ENCODE measurements at places on chromosomes 1 and 21.

GRCh38 chr1:226029568-226030225, 30.6 kb upstream of the SDE2 start:
- H3K4me3 ChIP-seq, result no peak overlapping the region
- no peak overlapping the region for H3K27ac ChIP-seq
- no peaks in the 10 kb centered on the region for H3K27me3 ChIP-seq
- peak; percentile 32 for DNase-seq
- peaks cover 10% of the 10 kb centered on the region for H3K4me1 ChIP-seq

DNA sequence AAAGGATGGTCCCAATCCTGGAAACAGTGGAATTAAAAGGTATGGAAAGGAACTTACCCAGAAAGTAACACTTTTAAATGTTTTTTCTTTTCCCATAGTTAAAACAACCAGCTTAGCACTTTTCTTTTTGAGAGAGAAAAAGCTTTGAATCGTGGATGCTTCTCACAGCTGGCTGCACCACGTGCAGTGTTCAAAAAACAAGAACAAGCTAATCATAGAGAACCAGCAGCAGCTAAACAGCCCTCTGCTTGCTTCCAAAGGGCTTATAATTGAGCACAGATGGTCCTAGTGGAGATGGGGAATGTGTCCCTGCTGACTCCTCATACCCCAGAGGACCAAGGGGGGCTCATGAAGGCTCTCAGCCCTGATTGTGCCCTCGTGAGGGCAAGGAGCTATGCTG, 26.4 kb downstream of the UTP25 start:
- DNase-seq, result no peak
- H3K27me3 ChIP-seq, result no peaks in the 10 kb centered on the region
- H3K27ac ChIP-seq, result no peak overlapping the region
- no peak overlapping the region for H3K4me3 ChIP-seq
- no peaks in the 10 kb centered on the region for H3K36me3 ChIP-seq
- H3K4me1 ChIP-seq, result no peaks in the 10 kb centered on the region

DNA sequence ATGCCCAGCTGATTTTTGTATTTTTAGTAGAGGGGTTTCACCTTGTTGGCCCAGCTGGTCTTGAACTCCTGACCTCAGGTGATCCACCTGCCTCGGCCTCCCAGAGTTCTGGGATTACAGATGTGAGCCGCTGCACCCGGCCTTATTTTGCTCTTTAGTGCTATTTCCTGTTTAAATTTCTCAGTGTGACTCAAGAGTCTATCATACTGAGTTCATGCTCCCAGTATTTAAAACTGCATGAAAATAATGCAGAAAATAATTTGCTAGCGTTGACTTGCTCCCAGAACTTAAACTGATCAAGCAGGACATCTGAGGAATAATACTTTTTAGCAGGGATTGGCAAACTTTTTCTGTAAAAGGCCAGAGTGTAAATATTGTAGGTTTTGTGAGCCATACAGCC, 86.4 kb upstream of the C1orf21 start:
- no peaks in the 10 kb centered on the region for H3K27me3 ChIP-seq
- H3K4me1 ChIP-seq, result peaks cover 35% of the 10 kb centered on the region
- H3K36me3 ChIP-seq, result no peaks in the 10 kb centered on the region
- DNase-seq, result no peak
- no peak overlapping the region for H3K27ac ChIP-seq
- no peak overlapping the region for H3K4me3 ChIP-seq

DNA sequence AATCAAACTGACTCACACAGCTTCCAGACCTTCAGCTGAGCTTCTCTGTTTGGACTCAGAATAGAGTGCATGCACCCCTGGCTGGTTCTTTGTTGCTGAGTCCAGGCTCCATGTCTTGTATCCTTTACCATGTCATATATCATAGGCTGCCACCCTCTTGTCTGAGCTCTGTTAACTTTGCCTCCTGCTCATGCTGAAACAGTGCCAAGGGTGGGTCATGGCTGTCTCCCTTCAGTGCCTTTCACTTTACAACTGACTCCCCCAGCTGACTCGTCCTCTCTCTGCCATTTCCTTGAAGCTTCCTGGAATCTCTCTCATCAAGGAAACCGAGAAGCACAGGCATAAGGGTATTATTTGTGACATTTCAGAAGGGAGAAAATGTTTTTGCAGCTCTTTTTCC, 885.3 kb downstream of the TTLL7 start:
- H3K4me1 ChIP-seq, result no peaks in the 10 kb centered on the region
- H3K4me3 ChIP-seq, result no peak overlapping the region
- no peak for DNase-seq
- H3K36me3 ChIP-seq, result no peaks in the 10 kb centered on the region
- H3K27me3 ChIP-seq, result no peaks in the 10 kb centered on the region

DNA sequence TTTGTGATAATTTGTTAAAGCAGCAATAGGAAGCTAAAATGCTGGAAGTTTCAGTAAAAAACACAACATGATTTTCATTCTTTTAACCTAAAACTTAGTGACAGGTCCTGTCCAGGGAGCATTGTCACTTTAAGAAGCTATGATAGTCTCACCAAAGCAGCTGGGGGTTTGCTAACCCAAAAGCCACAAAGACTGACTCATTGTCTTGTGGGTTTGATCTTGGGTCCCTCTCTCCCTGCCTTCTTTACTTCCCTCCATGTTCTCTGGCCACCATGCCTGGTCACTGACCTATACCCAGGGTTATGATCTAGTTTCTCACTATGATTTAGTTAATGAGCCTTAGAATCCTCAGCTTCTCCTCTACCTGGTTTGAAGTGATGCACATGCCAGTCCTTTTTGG, 213.5 kb upstream of the PTGFR start:
- no peak overlapping the region for H3K4me3 ChIP-seq
- DNase-seq, result no peak
- no peak overlapping the region for H3K27ac ChIP-seq
- no peaks in the 10 kb centered on the region for H3K4me1 ChIP-seq

- no peaks in the 10 kb centered on the region for H3K36me3 ChIP-seq
- H3K4me1 ChIP-seq, result no peaks in the 10 kb centered on the region
- no peak overlapping the region for H3K27ac ChIP-seq
- no peaks in the 10 kb centered on the region for H3K27me3 ChIP-seq
- H3K4me3 ChIP-seq, result no peak overlapping the region
These were observed 72.1 kb downstream of the PEX14 start for GRCh38 chr1:10546896-10547295.

- no peak for DNase-seq
- no peak overlapping the region for H3K27ac ChIP-seq
- no peaks in the 10 kb centered on the region for H3K4me1 ChIP-seq
- H3K36me3 ChIP-seq, result no peaks in the 10 kb centered on the region
These were observed 6.3 kb upstream of the CAMSAP2 start for GRCh38 chr1:200732438-200732837.

- no peaks in the 10 kb centered on the region for H3K4me1 ChIP-seq
- no peak overlapping the region for H3K4me3 ChIP-seq
- no peaks in the 10 kb centered on the region for H3K36me3 ChIP-seq
- H3K27ac ChIP-seq, result no peak overlapping the region
- DNase-seq, result no peak
- no peaks in the 10 kb centered on the region for H3K27me3 ChIP-seq
These were observed 497.0 kb downstream of the RWDD3 start for GRCh38 chr1:95730986-95731385.

DNA sequence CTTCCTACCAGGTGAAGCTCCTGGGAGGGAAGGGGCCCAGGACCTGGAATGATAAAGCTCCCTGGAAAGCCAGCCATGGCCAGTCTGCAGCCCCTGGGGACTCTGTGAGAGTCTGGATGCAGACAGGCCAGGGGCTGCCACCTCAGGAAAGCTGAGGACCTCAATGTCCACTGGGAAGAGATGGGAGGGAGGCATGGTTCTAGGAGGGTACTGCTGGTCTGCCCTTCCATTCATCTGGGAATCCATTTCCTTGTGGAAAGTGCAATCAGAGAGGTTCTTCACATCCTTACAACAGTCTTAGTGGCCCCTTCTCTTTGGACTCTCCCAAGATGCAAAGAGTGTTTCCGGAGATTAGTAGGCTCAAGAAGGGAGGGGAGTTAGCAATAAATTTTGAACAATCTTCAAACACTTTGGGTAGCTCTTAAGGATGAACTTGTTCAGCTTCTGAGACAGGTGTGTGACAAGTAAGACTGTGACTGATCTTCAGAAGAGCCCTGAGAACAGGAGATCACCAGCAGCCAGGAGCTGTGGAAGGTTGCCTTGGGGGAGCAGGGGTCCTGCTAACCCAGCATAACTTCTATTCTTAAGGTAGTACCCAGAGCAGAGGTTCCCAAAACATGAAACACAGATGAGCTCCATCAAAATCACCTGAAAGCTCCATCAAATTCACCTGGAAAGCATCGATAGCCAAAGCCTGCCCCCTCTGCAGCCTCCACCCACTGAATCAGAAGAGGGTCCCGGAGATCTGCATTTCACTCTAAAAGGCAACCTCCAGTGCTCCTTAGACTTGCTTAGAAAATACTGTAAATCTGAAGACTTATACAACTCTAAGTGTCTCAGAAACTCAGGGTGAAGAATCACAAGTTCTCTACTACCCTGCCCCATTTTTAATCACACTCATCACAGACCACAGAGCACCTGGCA, 616 bp upstream of the LAX1 start:
- peaks cover 7% of the 10 kb centered on the region for H3K4me1 ChIP-seq
- no peak overlapping the region for H3K4me3 ChIP-seq
- H3K36me3 ChIP-seq, result no peaks in the 10 kb centered on the region
- H3K27ac ChIP-seq, result no peak overlapping the region

GRCh38 chr1:24322470-24323177, 3.5 kb downstream of the GRHL3 start:
- H3K4me1 ChIP-seq, result peaks cover 37% of the 10 kb centered on the region
- no peaks in the 10 kb centered on the region for H3K27me3 ChIP-seq
- no peak overlapping the region for H3K27ac ChIP-seq
- H3K36me3 ChIP-seq, result no peaks in the 10 kb centered on the region
- DNase-seq, result no peak

- H3K27ac ChIP-seq, result no peak overlapping the region
- H3K36me3 ChIP-seq, result peaks cover under 1% of the 10 kb centered on the region
- H3K27me3 ChIP-seq, result no peaks in the 10 kb centered on the region
- no peak overlapping the region for H3K4me3 ChIP-seq
- peak; percentile 16 for DNase-seq
These were observed 149.1 kb upstream of the L1TD1 start for GRCh38 chr1:62045574-62045973.

GRCh38 chr1:1307261-1307922, 338 bp downstream of the ACAP3 start:
- DNase-seq, result peak; percentile 50
- H3K27me3 ChIP-seq, result no peaks in the 10 kb centered on the region
- H3K27ac ChIP-seq, result peak overlapping the region; percentile 57
- H3K4me1 ChIP-seq, result peaks cover 51% of the 10 kb centered on the region
- no peaks in the 10 kb centered on the region for H3K36me3 ChIP-seq

DNA sequence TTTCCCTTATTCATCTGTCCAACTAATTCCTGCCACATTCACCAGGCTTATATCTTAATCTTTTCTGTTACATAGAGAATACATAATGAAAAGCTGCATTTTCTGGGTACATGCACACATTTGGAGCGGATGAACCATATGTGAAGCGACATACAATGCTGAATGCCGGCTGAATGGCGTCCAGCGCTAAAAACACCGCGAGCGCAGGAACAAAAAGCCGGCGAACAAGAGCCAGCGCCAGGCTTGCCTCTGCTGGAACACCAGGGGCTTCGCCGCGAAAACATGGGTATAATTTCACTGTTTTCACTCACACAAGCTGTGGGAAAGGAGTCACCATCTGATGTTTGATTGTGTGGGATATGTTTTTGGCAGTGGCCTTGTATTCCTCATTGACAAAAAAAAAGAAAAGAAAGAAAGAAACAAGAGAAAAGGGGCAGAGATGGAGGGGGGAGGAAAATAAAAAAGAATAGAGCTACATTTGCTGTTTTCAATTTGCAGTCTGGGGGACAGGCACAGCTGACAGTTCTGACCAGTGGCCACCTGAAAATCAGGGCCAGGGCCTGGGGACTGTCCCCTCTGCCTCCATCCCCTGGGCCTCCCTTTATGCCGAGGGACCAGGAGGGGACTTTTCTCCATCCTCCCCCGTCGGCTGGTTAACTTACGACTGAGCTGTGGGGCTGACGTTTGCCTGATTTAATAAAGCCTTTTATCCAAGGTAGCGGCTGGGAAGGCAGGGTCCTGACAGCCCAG, 70.2 kb upstream of the OLIG2 start:
- peaks cover 12% of the 10 kb centered on the region for H3K27me3 ChIP-seq
- no peaks in the 10 kb centered on the region for H3K4me1 ChIP-seq
- H3K4me3 ChIP-seq, result no peak overlapping the region
- DNase-seq, result no peak
- H3K27ac ChIP-seq, result no peak overlapping the region
- no peaks in the 10 kb centered on the region for H3K36me3 ChIP-seq

- no peak overlapping the region for H3K4me3 ChIP-seq
- DNase-seq, result no peak
- no peak overlapping the region for H3K27ac ChIP-seq
- no peaks in the 10 kb centered on the region for H3K36me3 ChIP-seq
- no peaks in the 10 kb centered on the region for H3K27me3 ChIP-seq
These were observed 207.2 kb downstream of the PTGER3 start for GRCh38 chr1:70840260-70840953.

DNA sequence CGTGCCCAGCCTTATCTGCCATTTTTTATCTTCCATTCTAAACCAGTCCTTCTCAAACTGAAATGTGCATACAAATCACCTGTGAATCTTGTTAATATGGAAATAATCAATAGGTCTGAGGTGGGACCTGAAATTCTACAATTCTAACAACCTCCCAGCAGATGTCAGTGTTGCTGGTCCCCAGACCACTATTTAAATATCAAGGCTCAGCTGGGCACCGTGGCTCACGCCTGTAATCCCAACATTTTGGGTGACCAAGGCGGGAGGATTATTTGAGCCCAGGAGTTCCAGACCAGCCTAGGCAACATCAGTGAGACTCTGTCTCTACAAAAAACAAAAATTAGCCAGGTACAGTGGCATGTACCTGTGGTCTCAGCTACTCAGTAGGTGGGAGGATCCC, 4.1 kb downstream of the UQCRHL start:
- no peak overlapping the region for H3K27ac ChIP-seq
- no peak overlapping the region for H3K4me3 ChIP-seq
- no peaks in the 10 kb centered on the region for H3K36me3 ChIP-seq

Measured in body of pancreas (tissue), 4 donors.